ENCODE measurements at places on chromosomes 11 and 22. TPM values are rescaled to one million over a fixed set of nuclear protein-coding genes. Genes with fewer than 3 reads are reported as not detected.
A peak's percentile ranks its signal among the peaks of the same experiment; 100 is the strongest.

- no peak for DNase-seq
These were observed 50.0 kb upstream of the POU2AF1 start for GRCh38 chr11:111429066-111429506.

DNA sequence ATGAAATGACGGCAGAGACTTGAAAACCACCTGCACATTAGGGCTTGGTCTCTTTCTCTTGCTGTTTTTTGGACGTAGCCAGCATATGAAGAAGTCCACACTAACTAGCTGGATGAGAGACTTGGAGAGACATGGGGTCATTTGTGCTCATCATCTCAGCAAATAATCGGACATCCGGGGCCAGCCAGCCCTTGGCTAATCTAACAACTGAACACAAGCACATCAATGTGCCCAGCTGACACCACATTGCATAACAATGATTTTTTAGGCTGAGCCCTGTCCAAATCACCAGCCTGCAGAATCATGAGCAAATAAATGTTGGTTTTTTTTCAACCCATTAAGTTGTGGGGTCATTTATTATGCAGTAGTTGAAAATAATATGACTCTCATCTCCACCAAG, 460.3 kb upstream of the LARGE1 start:
- no peak for DNase-seq

- DNase-seq: peak; percentile 33
These were observed 34.1 kb downstream of the SERGEF start for GRCh38 chr11:17978553-17979287.

DNA sequence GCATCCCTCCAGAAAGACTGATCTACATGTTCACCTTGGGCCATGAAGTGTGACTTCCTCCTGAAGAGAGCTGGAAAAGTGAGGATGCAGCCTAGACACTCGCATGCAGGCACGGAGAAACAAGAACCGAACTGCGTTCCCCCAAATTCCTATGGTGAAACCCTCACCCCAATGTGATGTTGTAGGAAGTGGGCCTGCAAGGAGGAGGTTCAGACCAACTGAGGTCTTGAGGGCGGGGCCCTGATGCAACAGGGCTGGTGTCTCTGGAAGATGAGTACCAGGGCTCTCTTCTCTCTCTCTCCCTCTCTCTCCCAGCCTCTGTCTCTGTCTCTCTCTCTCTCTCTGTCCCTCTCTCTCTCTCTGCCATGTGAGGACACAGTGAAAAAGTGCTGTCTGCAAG, 501.1 kb downstream of the BRD1 start:
- no peak for DNase-seq

GRCh38 chr11:19952116-19952605, 208.1 kb downstream of the DBX1 start:
- DNase-seq: no peak

DNA sequence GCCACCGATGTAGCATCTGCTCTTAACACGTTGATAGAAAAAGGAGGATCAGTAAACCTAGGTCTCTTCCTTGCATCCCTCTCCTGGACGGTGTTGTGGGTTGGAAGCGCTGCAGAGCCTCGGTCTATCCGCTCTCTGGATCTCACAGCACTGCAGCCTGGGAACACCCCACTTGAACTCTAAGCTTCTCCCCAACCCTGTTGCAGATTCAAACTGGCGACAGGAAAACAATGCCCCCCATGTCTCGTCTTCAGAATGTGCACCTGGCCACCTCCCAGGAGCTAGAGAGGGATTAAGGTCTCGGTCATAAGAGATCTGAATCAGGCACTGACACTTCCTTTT, 454 bp downstream of the TMEM218 start:
- DNase-seq: no peak

DNA sequence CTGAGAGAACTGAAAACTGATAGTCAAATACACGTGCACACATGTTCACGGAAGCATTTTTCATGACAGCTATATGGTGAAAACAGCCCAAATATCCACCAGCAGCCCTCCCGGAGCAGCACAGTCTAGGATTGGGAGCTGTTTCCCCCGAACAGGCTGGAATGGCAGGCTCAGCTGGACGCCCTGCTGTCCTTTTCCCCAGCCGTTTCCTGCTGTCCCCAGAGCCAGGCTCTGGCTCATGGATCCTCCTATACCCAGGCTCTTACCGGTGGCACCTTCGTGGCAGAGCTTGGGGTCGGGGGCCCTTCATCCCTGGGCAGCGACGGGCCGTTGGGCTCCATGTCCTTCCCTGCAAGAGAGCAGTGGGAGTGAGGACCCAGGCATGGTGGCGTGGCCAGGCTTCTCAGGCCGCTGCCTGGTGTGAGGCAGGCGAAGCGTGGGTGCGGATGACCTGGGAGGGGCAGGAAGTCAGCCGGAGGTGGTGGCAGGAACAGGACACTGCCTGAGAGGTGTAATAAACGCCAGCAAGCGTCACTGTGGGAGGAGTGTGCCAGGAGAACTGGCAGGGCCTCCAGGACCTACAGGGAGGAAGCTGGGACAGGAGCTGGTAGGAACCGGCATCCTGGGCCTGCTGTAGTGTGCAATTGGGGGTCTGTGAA, 38.8 kb downstream of the OSBPL5 start:
- no peak for DNase-seq

DNA sequence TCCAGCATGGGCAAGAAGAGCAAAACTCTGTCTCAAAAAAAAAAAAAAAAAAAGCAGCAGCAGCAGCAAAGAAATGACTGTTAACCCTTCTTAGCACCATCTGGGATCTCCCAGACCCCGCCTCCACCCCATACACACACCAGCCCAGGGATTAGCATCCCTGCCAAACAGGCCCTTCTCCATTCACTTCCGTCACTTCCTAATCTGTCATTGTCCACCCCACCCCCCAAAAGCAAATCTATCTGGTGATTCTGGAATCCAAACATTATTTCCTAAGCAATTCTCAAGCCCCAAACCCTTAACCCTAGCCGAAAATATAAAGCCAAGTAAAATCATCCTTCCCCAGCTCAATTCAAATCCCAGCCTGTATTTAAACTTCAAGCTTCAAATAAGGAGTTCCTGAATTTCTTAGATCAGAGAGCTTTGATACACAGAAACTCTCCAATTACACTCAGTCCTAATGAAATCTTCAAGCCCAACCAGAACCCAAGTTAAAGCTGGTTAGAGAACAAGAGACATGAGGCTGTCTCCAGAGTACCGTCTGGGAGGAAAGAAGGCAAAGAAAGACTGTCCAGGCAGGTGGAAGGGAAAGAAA, 6.0 kb upstream of the AHNAK start:
- no peak for DNase-seq

DNA sequence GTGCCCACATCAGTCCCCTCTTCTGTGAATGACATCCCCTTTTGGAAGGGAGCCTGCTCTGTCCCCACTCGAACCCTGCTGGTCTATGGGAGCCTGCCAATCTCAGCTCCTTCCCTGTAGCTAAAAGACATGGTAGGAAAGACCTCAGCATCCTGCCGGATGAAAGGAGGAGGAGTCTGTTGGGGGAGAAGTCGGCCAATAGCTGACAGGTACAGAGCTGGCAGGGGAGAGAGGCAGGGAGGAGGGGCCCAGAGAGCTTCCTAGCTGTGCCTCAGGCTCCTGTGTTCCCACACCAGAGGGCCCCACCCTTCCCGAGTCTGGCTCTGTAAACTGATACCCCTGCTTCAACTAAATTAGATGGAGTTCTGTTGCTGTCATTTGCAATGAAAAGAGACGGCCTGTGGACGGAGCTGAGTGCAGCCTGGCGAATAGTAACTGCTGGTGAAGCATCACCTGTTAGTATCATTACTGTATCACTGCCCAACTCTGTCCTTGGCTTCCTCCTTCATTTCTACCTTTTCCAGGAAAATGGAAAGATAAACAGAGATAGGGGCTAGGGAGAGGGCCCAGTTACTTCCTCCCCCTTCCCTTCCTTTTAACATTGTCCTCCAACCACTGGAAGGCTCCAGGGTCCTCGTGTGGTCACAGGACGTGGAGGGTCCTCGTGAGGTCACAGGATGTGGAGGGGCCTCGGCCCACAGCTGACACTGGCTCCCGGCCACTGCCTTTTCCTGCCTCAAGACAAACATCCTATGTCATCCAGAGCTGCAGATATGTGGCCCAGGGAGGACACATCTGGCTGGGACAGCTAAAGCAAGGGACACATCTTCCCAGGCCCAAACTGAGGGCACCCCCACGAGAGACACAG, 15.1 kb downstream of the FXYD6 start:
- DNase-seq: no peak

DNA sequence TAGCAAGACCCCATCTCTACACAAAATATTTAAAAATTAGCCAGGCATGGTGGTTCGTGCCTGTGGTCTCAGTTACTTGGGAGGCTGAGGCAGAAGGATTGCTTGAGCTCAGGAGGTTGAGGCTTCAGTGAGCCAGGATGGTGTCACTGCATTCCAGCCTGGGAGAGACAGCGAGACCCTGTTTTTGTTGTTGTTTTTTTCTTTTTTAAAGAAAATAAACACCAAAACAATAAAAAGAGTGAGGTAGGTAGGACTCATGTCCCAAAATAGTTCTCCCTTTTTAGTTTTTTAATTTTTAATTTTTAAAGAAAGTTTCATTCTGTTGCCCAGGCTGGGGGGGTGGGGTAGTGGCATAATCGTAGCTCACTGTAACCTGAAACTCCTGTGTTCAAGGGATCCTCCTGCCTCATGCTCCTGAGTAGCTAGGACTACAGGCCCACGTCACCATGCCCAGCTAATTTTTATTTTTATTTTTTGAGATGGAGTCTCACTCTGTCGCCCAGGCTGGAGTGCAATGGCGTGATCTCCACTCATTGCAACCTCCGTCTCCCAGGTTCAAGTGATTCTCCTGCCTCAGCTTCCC, 25.5 kb upstream of the MALAT1 start:
- DNase-seq: no peak

GRCh38 chr11:73384125-73384441, 7.9 kb downstream of the RELT start:
- DNase-seq: no peak

GRCh38 chr11:64093233-64094039, 57.7 kb downstream of the FLRT1 start:
- DNase-seq: no peak

- DNase-seq: no peak
These were observed 22.8 kb upstream of the DGAT2 start for GRCh38 chr11:75745807-75746206.

- DNase-seq: no peak
These were observed 152.8 kb upstream of the NTM start for GRCh38 chr11:131217313-131218310.

DNA sequence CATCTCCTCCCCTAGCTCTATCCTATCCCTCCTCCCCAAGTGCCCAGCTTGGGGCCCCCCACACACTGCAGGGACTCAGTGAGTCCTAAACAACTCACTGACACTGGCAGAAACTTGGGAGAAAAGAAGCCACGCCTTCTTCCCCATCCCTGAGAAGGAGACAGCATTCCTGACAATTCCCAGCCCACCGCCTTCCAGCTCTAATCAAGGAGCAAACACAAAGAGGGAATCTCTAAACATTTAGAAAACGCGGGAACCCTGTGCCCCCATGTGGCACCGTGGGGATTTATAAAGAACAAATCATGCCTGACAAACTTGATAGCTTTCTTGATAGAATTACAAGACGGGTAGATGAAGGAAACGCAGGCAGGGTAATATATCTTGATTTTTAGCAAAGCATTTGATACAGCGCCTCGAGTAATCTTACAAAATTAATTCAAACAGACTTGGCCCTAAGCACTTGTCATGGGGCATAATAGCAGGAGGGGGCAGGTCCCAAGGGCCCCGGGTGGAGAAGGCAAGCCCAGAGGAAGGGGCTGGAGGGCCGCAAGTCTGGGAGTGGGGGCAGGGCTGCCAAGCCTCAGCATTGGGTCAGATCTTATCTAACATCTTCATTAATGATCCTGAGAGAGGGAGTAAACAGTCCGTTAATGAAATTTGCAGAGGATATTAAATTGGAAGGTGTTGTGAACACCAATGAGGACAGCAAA, 4.5 kb downstream of the CHST1 start:
- no peak for DNase-seq

- DNase-seq: peak; percentile 53
These were observed 557 bp downstream of the RANGAP1 start for GRCh38 chr22:41285441-41285819.

DNA sequence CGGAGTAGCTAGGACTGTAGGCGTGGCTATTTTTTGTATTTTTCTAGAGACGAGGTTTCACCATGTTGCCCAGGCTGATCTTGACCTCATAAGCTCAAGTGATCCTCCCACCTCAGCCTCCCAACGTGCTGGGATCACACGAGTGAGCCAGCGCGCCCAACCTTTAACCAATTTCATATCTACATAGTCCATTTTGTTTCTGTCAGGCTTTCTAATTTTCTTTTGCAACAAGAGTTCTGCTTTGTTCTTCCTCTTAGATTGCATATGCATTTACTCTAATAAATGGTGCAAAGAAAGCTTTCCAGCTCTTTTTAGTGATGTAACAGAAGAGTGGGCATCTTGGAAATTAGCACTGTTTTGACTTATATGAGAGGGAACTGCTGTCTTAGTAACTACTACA, 13.3 kb downstream of the RTN3 start:
- no peak for DNase-seq

DNA sequence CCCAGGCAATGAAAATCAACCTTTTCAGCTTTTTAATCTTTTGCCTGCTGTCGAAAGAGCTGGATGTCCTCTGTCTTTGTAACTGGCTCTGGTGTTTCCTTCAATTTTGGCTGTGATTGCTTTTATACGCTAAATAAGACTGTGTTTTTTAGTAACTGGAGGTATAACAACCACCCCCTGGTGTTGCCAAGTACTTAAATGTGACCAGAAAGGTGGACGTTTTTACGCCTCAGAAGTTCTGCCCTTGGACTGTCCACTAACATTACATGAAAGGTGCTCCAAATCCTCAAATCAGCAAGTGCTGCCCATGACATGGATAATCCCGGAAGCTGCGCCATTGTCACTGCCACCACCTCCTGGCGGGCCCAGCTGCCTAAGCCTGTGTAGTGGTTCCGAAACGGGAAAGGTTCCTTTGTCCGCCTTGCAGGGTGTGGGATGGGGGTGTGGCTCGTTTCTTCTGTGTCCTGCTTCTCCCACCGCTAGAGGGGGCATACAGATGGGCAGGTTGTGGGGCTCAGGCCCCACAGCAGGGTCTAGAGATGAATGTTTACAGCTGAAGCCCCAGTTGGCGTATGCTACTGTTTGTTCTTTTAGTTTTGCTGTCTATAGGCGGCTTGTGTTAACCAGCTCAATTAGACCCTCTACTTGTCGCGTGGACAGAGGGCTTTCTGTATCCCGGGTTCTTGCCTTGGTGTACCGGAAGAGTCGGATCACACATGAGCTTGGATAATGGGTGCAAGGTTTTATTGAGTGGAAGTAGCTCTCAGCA, 82.2 kb upstream of the SEPTIN5 start:
- DNase-seq: no peak

GRCh38 chr22:24436553-24436952, 9.2 kb downstream of the ADORA2A start:
- DNase-seq: no peak

NRXN2 gene
- total RNA-seq: 219 TPM

OR10D3 gene
- not detected for total RNA-seq

TRIM21 gene
- 6.6 TPM for total RNA-seq

ADAMTS8 gene
- total RNA-seq: 2.8 TPM

Data from occipital lobe (tissue), 3 donors.